IMR-90 (cell line): ENCODE measurements at places on chromosomes 3 and 15. TPM values are rescaled to one million over a fixed set of nuclear protein-coding genes. Genes with fewer than 3 reads are reported as not detected.

The OXTR gene
- 56.1 and 76.9 TPM in 2 replicates for total RNA-seq

The AADACL2 gene
- not detected in 2 replicates for total RNA-seq

GRCh38 chr3:40989141-40990061 is 209.9 kb upstream of the CTNNB1 start:
- H3K36me3 ChIP-seq = no peaks in the 10 kb centered on the region
- no peak overlapping the region for H3K4me3 ChIP-seq
- H3K27me3 ChIP-seq = no peaks in the 10 kb centered on the region
- DNase-seq = no peak

GRCh38 chr3:195441476-195441991 is 1.3 kb downstream of the ACAP2 start:
- H3K27ac ChIP-seq = peak overlapping the region; percentile 96
- DNase-seq = peak; percentile 11
- H3K4me1 ChIP-seq = no peaks in the 10 kb centered on the region; the same call in 1 of the 2 replicates

GRCh38 chr15:41987925-41988275 is 15.5 kb upstream of the EHD4 start:
- DNase-seq = no peak
- H3K27ac ChIP-seq = no peak overlapping the region
- no peaks in the 10 kb centered on the region for H3K4me1 ChIP-seq

- no peak overlapping the region for H3K4me3 ChIP-seq
- no peak overlapping the region for H3K27ac ChIP-seq
- no peak for DNase-seq
- no peaks in the 10 kb centered on the region for H3K27me3 ChIP-seq
Measured at GRCh38 chr3:192174283-192174682, 553.1 kb downstream of the FGF12 start.

GRCh38 chr3:162142511-162142910 is 645.9 kb downstream of the OTOL1 start:
- H3K27ac ChIP-seq = no peak overlapping the region
- no peaks in the 10 kb centered on the region for H3K36me3 ChIP-seq
- H3K4me3 ChIP-seq = no peak overlapping the region
- H3K4me1 ChIP-seq = peaks cover 2% of the 10 kb centered on the region; the same call in 1 of the 2 replicates
- DNase-seq = peak; percentile 70
- H3K27me3 ChIP-seq = no peaks in the 10 kb centered on the region
